ENCODE measurements at places on chromosomes 11 and 22. TPM values are rescaled to one million over a fixed set of nuclear protein-coding genes. Genes with fewer than 3 reads are reported as not detected.

The ANO5 gene
- total RNA-seq = not detected

The CATSPERZ gene
- not detected for total RNA-seq

The PANX3 gene
- total RNA-seq = not detected

The FREY1 gene
- total RNA-seq = 1.8 TPM

The GRIK4 gene
- not detected for total RNA-seq

The NXPE2 gene
- total RNA-seq = not detected

The ANKK1 gene
- 0.08 TPM for total RNA-seq

The PKDREJ gene
- total RNA-seq = not detected

The OR6T1 gene
- not detected for total RNA-seq

The RAG2 gene
- total RNA-seq = not detected

The C11orf91 gene
- not detected for total RNA-seq

The C11orf65 gene
- 1.4 TPM for total RNA-seq

The OR4C15 gene
- total RNA-seq = not detected

The IFT27 gene
- 25.7 TPM for total RNA-seq

The EFCAB6 gene
- total RNA-seq = 0.19 TPM

The C1QTNF5 gene
- total RNA-seq = not detected

The CELF1 gene
- total RNA-seq = 101 TPM

The TMPRSS13 gene
- total RNA-seq = 2.0 TPM

The RFPL2 gene
- 0.50 TPM for total RNA-seq

The DBX1 gene
- not detected for total RNA-seq

The MS4A6E gene
- not detected for total RNA-seq

The MS4A3 gene
- total RNA-seq = not detected

The FGF4 gene
- not detected for total RNA-seq

The TMEM138 gene
- 44.6 TPM for total RNA-seq

The PKNOX2 gene
- total RNA-seq = not detected

The AMPD3 gene
- total RNA-seq = 23.1 TPM

The RAB39A gene
- not detected for total RNA-seq

The SYT12 gene
- not detected for total RNA-seq

The TMEM45B gene
- 3.5 TPM for total RNA-seq

The WT1 gene
- total RNA-seq = not detected

The PHRF1 gene
- total RNA-seq = 39.0 TPM

The PATE4 gene
- not detected for total RNA-seq

The RFPL1 gene
- total RNA-seq = not detected

The NDUFS8 gene
- total RNA-seq = 105 TPM

The ALX4 gene
- not detected for total RNA-seq

The SEPTIN3 gene
- 2.1 TPM for total RNA-seq

The ABTB2 gene
- 0.31 TPM for total RNA-seq

The VSIG10L2 gene
- not detected for total RNA-seq

The TEX54 gene
- total RNA-seq = not detected

The OR52B4 gene
- not detected for total RNA-seq

The CCDC85B gene
- 44.8 TPM for total RNA-seq

The OOSP4B gene
- not detected for total RNA-seq

The CD248 gene
- total RNA-seq = 9.1 TPM

The OSM gene
- 74.5 TPM for total RNA-seq

The FAT3 gene
- total RNA-seq = not detected

The CDC42EP1 gene
- not detected for total RNA-seq

The APOL1 gene
- total RNA-seq = 42.1 TPM

The CEP164 gene
- total RNA-seq = 34.5 TPM

The OR8G5 gene
- not detected for total RNA-seq

The ZFP91 gene
- 46.7 TPM for total RNA-seq

The PGA5 gene
- total RNA-seq = not detected

The UBQLNL gene
- not detected for total RNA-seq
